ENCODE measurements at places on chromosomes 1 and 21.

DNA sequence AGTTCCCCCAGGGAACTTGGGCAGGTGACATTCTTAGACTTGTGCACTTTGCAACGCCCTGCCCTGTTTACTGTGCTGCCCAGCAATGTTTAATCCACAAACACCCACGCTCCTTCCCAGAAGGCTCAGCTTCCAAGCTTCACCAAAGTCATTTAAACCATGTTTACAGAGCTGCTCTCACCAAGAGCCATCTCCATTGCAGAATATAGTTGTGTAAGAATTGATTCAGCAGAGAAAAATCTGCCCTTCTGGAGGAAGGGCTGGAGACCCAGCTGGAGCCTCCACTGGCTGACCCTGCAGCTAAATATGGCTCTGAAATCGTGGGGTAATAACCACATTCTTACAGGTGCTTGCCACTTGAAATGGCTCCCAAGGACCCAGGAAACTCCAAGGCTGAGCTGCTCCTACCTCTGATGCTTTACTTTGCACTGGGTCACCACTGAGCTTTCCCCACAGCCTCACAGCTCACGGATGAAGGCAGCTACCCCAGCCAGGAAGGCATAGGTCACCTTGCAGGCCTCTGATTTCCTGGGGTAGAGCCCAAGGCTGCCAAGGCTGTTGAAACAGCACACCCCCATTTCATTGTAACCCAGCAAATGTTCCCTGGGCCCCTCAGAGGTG, 8.7 kb downstream of the CAPN2 start:
- DNase-seq = no peak

DNA sequence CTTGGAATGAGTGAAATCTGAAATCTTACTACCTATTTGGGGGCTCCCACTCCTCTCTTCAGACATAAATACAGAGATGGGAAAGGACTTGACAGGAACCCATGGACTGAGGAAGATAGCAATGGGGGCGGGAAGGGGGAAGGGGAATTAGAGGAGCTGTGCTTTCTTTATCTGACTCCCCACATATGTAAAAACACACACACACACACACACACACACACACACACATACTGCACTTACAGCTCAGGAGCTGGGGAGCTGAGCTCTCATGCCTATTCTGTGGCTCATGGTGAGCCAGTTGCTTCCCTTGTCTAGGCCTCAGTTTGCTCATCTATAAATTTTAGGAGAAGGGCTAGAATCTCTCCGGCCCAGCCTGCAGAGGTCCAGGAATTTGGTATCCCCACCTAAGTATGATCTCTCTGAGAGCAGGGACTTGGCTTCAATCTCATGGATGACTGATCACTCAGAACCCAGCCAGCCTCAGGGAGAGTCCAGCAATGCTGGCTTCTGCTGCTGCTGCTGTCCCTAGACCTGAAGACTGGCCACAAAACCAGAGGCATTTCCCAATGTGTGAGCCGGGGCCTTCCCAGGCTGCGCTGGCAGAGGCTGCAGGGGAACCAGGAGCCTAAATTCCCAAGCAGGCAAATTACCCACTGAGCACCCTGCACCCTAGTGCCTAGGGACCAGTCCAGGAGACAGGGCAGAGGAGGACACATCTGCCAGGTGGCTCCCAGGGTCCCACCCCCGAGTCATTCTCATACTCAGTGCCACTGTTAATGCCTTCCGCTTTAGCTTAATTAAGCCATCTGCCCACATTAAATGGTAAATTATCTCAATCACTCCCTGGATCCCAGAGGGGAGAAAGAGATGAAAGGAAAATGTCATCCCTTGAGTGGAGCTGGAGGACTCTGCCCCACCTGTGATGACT, 57.5 kb upstream of the RBM15 start:
- no peak for DNase-seq

DNA sequence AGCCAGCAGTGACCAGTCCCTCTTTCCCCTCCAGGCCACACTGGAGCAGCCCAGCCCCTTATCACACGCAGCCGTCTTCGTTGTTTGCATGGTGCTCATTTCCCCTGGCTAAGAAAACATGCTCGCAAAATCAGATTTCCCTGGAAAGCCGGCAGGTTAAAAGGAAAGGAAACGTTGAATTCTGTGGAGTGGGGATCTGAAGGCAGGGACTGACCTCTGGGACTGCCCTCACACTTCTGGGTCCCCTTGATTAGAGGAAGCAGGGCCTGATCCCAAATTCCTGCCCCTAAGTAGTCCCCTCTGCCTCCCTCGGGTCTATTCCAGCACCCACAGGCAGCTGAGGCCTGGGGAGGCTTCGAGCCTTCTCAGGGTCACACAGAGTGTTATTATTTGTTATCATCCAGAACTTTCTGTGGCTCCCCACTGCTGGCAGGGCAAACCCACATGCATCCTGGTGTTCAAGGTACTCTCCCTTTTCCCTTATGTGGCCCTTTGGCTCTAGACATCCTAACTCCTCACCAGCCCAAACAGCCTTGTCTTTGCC, 125.2 kb upstream of the ZBTB40 start:
- DNase-seq = peak; percentile 27

- DNase-seq = no peak
Observed at GRCh38 chr1:96927125-96927524, 205.5 kb downstream of the PTBP2 start.

GRCh38 chr1:96049759-96050409, 671.7 kb upstream of the PTBP2 start:
- DNase-seq = no peak

DNA sequence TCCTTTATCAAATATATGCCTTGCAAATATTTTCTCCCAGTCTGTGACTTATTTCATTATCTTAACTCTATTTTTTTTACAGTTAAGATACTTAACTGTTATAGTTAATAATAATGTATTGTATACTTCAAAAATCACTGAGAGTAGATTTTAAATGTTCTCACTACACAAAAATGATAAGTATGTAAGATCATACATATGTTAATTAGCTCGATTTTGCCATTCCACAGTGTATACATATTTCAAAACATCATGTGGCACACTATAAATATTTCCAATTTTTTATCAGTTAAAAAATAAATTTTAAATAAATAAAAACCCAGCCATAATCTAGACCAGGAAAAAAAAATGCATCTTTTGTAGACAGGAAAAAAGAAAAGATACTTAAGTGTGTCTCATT, 27.2 kb downstream of the CTTNBP2NL start:
- no peak for DNase-seq

DNA sequence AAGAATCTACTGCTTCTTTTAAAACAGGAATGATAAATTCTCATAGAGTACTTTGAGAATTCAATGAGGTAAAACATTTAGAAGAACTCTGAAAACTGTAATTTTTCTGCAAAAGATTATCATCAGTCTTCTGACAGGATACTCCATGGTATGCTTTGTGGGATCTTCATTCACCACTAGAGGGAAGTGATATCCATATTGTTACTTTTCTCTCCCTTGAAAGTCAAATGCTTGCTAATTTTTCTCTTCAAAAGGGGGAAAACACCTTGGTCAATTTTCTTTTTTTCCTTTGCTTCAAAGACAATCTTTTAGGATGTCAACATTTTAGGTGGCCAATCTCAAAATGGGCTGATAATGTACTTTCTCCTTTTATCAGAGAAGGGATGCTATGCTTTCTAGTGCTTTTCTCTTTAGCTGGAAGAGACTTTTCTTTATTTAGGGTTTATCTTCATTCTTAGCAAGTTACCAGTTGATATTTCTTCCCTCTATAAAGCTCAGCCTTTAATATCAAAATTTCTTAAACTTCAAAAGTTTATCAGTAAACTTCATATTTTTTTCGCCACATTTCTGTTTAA, 95.5 kb downstream of the NEGR1 start:
- no peak for DNase-seq

GRCh38 chr1:53176452-53177208, 20.0 kb upstream of the CPT2 start:
- peak; percentile 77 for DNase-seq

DNA sequence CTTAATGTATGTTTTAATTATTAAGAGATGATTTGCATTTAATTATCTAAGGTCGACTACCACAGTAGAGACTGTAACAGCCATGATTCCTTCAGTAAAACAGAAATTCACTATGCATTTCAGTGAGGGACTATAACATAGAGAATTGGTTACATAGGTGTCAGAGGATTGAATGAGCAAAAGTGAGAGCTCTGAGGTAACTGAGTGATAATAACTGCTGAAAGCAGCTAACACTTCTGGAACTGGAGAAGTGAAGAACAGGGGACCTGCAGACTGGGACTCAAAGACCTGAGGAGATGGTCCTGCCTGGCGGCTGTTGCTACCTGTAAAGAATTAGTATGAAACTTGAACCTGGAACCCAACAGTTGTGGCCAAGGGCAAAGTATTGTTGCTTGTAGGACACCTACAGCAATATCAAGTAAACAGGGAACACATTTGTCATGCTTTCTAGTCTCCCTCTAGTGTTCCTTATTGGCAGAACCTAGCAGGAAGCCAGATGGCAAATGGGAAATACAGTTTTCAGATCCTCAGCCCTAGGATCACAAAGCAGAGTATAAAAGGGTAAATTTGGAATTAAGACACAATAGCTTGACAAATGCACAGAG, 110.6 kb downstream of the HS2ST1 start:
- DNase-seq = no peak

GRCh38 chr1:61124078-61124477, 41.7 kb downstream of the NFIA start:
- DNase-seq = no peak

DNA sequence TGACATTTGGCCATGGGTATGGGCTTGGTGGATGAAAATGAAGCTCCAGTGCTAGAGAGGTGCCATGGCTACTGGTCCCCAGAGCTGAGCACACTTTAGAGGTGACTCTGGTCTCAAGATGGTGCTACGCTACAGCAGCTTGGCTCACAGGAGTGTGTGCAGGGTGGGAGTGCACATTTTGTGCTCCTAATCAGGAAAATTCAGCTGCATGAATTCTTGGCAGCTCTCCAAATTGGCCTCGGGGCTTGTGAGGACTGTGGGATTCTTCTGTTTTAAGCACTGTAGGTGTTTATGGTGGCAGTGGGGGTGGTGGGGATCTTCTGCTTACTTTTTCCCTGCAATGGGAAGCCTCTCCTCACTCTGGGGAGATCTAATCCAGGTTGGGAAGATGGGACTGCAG, 17.3 kb upstream of the TIPRL start:
- DNase-seq = no peak

DNA sequence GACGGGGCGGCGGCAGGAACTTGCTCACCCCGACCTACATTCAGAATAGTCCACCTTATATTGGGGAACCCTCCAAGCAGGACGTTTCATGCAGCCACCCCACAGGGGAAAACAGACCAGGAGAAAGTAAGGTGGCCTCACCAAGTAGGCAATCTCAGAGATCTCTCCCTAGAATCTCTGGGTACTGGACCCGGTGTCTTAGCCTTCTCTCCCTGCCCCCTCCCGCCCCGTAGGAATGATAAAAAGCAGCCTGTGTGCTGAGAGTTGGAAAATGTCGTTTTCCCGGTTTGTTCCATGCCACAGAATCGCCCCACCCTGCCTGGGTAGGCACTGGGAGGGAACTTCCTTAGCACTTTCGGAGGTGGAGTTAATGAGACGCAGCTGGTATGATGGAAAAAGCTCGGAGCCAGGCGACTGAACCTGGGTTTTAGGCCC, 789 bp upstream of the PTPN14 start:
- DNase-seq = peak; percentile 82

GRCh38 chr1:150875197-150876118, 941 bp downstream of the ARNT start:
- DNase-seq = no peak

GRCh38 chr1:145892486-145893087, 6.9 kb upstream of the ANKRD35 start:
- peak; percentile 33 for DNase-seq

DNA sequence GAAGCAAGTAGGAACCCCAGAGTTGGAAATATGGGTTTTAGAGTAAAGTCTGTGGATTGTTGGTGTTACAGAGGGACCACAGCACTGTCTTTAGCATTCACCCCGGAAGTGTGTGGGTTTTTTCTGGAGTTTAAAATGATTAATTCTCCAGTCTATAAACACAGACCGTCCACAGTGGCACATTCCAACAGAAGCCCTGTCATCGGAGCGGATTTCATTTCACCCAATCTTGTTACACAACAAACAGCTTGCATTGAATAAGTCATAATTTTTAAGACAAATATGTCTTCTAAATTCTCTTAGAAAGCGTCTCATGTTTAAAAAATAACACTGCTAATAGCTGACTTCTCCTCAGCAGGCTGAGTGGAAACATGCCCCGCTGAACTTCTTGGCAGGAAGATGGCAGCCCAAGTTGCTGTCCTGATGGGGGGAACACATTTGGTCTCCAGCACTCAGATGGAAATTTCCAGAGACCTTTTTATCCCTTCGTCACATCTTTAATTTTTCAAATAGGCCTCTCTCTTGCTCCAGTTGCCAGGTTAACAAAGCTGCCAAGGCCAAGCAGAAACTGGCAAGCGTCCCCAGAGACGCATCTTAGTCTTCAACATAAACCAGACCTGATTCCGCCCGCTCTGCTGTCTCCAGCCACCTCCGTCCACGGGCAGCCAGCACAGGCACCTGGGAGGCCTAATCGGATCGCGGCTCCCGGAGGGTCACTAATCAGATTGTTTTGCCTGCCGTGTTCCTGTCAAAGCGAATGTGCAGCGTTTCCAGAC, 28.8 kb upstream of the SLC19A1 start:
- DNase-seq = no peak

GRCh38 chr1:97348599-97349265, 572.1 kb downstream of the DPYD start:
- no peak for DNase-seq

- DNase-seq = no peak
Observed at GRCh38 chr1:42399315-42400100, 18.9 kb downstream of the RIMKLA start.

DNA sequence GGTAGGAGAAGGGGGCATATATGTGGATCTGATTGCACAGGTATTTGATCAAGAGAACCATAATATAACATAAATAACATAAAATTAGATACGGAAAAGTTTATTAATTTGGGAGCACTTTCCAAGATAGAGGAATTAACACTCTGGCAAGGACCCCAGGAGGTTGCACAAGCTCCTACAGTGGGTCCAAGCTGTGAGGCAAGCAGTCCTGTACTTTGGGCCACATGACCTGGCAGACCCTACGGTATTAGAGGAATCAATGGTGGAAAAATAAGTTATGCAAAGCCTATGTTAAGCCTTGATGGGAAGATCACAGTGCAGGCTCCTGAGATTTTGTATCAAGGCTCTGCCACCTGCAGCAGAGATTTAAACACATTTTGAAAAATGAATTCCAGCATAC, 220.1 kb downstream of the COL24A1 start:
- DNase-seq = no peak

DNA sequence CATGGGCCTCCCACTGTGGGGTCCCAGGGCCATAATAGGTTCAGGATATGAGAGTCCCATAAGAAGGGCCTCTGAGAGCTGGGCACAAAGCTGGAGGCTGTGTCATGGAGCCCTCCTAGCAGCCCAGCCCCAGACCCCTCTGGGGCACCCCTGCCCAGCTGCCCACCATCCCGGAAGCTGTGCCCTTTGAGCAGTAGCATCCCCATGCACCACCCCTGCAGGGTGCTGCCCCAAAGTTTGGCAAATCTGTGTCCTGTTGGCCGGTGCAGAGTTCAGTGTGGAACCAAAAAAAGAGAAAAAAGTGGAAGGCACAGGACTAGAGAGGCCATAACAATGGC, 17.6 kb downstream of the TNNT2 start:
- peak; percentile 21 for DNase-seq
